ENCODE measurements at places on chromosomes 3 and 15.
A peak's percentile ranks its signal among the peaks of the same experiment; 100 is the strongest.

DNA sequence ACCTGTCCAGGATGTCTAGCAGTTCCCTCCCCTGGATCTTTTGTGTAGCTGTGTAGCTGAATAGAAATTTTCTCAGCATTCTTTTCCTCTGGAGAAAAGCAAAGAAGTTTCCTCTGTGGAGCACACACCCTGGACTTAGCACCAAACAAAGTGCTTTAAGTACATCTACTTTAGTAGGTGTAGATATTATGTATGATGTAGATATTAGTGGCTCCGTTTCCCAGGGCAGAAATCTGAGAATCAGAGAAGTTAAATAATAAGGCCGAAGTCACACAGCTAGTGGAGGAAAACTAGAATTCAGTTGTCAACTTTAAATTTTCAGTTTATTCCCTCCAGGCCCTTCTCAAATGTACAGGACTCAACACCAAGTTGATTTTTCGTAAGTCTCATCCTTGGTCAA, 401.7 kb upstream of the NR2F2 start:
- no peak for DNase-seq

DNA sequence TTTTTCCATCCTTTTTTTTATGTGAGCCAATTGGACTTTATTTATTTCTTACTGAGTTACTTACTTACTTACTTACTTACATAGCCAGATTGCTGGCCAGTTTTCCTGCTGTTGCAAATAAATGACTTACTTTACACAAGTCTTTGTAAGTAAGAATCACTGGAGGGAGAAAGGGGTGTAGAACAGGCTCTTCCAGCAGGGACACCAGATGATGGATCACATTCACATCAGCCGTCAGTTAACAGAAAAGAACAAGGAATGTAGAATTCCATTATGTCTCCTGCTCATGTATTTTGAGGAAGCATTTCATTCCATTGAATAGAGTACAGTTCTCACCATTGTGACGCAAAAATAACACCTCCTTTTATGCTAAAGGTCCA, 188.6 kb downstream of the FNDC3B start:
- DNase-seq: no peak

- DNase-seq: no peak
Observed at GRCh38 chr15:75551091-75551490, 28.0 kb downstream of the PTPN9 start.

- no peak for DNase-seq
Observed at GRCh38 chr3:25784971-25785370, 1.7 kb upstream of the NGLY1 start.

GRCh38 chr15:87804451-87804850, 452.1 kb downstream of the NTRK3 start:
- no peak for DNase-seq

- DNase-seq: no peak
Observed at GRCh38 chr3:61073566-61074165, 177.6 kb downstream of the FHIT start.

- no peak for DNase-seq
Observed at GRCh38 chr15:75339531-75340240, 3.8 kb downstream of the COMMD4 start.

DNA sequence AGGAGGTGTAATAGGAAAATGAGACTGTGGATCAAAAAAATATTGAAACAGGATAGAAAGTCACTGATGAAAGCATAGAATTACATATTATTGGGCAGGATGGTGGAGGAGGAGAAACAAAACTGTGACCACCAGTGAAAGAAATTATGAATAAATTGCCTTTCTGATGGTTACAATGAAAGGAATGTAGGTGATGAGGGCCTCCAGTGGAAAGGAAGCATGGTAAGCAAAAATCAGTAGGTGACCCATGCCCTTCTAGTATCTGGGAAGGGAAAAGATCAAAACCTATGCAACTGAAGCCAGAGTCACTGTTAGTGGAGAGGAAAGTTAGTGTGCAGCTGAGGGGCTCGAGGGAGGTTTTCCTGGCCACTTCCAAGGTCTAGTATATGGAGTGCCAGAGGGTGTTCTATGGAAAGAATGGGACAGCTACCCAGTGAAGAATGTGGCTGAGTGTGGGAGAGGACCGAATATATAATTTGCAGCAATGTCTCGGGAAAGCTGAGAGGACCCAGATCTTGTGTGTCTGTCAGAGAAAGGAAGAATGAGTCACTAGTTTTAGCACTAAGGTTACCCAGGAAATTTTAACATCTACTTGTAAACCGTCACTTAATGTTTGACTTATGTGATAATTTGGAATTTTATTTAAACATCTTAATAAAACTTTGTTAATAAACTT, 146.2 kb downstream of the NFKBIZ start:
- peak; percentile 23 for DNase-seq

GRCh38 chr3:12591997-12592715, 35.3 kb downstream of the MKRN2 start:
- DNase-seq: no peak

DNA sequence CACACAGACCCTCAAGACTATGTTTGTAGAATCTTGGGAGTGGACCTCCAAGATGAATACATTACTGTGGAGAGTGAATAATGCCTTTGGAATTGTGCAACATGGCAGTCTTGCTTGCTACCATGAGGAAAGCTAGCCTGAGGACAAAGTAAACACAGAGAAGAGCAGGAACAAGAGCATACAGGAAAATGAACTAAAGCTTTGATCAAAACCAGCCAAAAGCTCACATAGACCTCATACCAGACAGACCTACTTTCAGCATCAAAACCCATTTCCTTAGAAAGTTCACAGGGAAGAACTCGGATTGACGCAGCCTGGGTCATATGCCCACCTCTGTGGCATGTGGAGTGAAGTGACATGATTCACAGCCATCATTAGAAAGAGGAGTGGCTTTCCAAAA, 3.3 kb upstream of the RAB8B start:
- peak; percentile 34 for DNase-seq

DNA sequence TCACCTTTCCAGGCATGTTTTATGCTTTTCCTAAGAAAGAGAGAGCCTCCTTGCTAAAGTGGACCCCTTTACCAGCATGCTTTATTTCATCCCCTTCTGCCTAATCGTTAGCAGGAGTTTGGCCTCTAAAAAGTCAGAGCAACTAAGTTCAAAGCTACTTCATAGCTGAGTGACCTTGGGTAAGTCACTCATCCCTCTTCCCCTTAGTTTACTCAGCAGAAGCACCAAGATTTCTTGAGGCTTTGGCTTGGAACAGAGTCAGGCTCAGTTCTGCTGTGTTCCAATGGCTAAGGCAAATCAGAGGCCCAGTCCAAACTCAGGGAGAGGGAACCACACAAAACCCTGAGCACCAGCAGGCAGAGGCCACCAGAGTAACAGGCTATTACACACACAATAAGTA, 254.9 kb downstream of the TJP1 start:
- no peak for DNase-seq

- peak; percentile 63 for DNase-seq
Observed at GRCh38 chr3:191762323-191762960, 301.5 kb downstream of the PYDC2 start.

GRCh38 chr3:126964950-126965349, 18.0 kb upstream of the PLXNA1 start:
- no peak for DNase-seq

GRCh38 chr3:190286014-190286413, 36.2 kb downstream of the CLDN1 start:
- DNase-seq: no peak

- DNase-seq: no peak
Observed at GRCh38 chr3:138407236-138407907, 27.0 kb upstream of the ESYT3 start.

DNA sequence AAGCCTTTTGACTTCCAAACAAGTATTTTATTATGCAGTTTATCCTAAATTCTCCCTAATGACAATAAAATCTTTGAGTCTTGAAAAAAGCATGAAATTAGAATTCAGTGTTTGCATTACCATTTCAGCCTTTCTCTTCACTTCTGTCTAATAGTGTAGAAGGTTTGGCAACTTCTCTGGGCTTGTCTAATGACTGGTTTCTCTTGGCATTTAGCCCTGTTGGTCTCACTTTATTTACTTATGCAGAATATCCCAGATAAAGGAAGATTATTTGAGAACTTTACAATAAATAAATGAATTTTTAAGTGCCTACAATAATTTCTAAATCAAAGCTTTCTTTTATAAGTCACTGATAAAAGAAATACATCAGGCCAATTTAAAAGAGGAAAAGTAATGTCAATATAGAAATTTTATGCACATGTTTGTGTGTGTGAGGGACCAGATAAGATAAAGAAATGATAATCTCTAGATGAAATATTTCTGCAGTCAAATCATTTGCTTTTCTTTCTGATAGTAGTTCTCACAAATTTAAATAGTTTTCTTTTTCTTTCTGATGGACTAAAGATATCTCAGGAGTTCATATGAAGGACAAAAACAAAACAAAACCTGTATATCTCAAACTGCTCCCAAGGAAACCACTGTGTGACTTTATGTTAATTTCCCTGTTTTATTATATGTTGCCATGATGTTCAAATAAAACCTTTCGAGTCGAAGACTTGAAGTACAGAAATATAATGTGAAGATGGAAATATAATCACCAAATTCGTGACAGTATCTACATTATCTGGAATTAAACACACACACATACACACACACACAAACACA, 533.1 kb upstream of the CBLB start:
- DNase-seq: no peak

DNA sequence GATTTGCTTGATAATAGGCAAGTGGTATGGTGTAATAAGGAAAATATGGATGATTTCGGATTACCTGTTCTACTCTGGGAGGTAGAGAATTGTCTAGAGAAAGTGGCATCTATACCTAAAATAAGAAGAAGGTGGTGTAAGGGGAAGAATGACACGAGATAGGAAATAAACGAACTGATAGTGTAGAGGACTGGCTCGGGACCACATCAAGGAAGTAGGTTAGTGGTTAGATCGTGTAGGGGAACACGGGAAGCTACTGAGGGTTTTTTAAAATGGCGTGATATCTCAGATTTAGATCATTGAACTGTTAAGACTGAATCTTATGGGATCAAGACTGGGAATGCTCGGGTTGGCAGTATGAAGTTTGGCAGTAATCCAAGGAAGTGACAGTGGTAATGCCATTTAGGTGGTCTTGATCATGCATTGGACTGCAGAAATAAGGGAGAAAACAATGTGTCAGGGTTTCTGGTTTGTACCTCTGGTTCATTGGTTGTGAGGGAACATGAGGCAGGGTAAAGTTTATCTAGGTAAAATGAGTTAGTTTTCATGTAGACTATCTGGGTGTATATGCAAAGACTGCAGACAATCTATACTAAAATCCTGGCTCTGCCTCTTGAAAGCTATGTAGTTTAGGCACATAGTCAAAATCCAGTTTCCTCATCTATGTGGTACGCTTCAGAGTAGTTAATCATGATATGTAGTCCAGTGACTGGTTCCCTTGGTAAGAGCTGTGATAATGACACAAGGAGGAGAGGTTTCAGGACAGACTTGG, 7.4 kb downstream of the RPL14 start:
- no peak for DNase-seq

- no peak for DNase-seq
Observed at GRCh38 chr3:19960696-19961095, 13.8 kb downstream of the RAB5A start.

- no peak for DNase-seq
Observed at GRCh38 chr3:34533451-34533850, 735.0 kb downstream of the PDCD6IP start.

DNA sequence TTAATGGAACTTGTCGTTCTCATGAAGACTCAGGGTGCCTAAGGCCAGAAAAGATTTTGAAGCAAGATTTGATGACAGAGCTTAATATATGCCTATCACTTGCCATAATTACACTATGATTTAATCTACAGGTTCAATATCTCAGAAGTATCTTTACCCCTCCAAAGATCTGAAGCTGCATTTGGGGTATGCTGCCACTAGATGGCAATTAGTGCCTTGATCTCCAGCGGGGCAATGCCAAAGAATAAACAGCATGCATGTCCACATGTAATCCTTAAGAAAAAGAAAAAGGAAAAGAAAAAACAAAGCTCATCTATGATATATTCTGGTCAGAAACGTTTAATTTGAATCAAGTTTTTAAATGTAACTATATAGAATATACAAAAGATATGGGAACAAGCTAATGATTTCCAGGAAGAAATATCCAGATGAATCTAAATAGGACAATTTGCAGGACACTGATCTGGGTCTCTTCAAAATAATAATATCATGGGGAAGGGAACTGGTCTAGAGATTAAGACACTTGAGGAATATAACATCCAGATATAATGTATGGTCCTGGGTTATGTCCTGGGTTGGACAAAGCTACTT, 55.0 kb upstream of the SOX14 start:
- DNase-seq: no peak

GRCh38 chr3:72266016-72266370, 481.0 kb upstream of the PROK2 start:
- no peak for DNase-seq

GRCh38 chr3:65623362-65623761, 415.4 kb downstream of the MAGI1 start:
- no peak for DNase-seq

DNA sequence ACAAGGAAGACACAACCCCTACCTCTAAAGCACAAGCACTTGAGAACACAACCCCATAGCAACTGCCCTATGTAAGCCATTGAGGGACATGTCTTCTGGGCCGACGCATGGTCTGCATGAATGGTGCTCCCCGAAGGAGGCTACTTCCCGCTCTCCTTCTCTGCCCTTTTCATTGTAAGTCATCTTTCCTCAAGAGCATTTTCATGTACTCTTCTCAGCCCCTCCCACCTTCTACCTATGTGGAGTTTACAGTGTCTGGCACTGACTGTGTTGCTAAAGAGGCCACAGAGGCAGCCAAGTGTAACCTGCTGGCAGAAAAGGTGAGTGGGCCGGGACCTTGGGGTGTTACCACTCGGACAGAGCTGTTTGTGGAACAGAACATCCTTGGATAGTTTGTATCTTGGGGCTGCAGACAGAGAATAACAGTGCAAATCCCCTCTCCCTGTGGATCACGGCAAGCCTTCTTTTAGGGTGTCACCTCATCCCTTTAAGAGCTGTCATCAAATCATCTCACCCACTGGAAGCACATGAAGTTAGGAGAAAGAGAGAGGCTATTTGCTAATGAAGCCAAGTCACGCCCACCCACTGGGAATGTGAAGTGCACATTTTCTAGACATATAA, 5.6 kb downstream of the AHSG start:
- no peak for DNase-seq

DNA sequence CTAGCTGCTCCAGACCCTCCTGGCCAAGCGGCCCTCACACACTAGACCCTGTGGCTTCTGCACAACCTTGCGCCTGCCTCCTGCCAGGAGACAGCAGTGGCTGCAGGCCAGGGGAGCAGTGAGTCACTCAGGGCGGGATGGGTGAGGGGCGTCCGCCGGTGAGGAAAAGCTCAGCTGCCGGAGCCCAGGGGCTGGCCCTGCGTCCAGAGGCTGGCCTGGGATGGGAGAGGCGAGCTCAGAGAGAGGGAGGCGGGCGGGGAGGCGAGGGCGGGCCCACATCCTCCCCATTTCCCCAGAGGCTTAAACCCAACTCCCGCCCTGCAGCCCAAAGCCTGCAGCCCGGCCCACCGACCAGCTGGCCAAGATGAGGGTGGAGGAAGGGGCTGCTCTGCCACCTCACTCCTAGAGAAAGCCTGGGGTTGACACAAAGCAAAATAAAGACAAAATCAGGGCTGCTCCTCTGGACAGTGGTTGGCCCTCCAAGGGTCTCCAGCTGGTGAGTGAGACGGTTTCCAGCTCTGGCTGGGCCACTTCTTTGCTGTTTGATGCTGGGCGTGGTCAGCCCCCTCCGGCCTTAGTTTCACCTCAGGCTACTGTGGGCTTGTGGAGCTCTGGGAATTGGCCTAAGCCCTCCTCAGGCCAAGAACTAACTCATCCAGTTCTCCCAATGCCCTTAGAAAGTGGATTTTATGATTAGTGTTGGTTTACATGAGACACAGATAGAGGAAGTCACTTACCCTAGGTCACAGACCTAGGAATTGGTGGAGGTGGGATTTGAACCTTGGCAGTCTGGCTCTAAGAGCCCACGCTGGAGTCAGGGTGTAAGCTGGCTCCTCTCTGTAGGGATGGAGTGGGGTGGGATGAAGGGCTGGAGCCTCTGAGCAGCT, 50.6 kb downstream of the IQSEC1 start:
- no peak for DNase-seq
